HT1080 (cell line): ENCODE measurements at places on chromosomes 2 and 18. TPM values are rescaled to one million over a fixed set of nuclear protein-coding genes. Genes with fewer than 3 reads are reported as not detected.
A peak's percentile ranks its signal among the peaks of the same experiment; 100 is the strongest.

TM4SF20 gene
- not detected in 2 replicates for total RNA-seq

PSD4 gene
- 41.6 and 44.5 TPM in 2 replicates for total RNA-seq

DTYMK gene
- 142 and 151 TPM in 2 replicates for total RNA-seq

FKBP1B gene
- 0.56 and 0.63 TPM in 2 replicates for total RNA-seq

PNO1 gene
- total RNA-seq, result 33.9 and 35.3 TPM in 2 replicates

- DNase-seq, result no peak
These were observed 404.3 kb upstream of the VWC2L start for GRCh38 chr2:214006601-214007000.

DNA sequence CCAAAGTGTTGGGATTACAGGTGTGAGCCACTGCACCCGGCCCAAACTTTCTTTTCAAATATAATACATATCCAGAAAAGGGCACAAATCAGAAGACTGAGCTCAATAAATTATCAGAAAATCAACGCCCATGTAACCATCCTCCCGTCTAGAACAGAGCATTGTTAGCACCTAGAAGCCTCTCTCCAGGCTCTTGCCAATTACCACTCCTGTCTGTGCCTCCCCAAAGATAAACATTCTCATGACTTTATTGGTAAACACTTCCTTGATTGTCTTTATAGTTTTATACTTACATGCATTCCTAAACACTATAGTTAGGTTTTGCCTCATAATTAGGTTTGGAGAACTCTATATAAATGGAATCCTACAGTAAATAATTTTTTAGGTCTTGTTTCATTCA is 58.5 kb upstream of the SP5 start:
- no peak for DNase-seq

DNA sequence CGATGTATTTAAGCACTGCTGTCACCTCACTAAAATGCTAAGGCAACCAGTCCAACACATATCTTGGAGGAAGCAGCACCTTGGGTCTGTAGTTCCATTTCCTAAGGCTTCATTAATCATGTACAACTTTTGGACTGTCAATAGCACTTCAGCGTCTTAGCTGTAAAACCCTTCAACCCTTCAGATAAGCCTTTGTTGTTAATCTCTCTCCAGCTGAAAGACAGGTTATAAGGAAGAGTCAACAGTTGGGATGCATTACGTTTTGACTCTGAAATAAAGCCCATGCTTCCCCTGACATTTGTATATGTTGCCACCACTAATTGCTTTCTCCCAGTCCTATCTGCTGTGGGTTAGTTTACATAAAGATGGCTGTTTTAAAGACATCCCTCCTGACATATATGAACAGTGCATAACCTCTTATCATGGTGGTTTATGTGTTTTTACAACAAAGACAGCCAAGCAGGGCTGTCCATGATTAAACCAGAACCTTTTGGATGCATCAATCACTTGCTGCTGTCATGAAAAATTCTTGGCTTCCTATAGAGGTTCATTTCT is 81.5 kb downstream of the EPHA4 start:
- DNase-seq, result no peak

DNA sequence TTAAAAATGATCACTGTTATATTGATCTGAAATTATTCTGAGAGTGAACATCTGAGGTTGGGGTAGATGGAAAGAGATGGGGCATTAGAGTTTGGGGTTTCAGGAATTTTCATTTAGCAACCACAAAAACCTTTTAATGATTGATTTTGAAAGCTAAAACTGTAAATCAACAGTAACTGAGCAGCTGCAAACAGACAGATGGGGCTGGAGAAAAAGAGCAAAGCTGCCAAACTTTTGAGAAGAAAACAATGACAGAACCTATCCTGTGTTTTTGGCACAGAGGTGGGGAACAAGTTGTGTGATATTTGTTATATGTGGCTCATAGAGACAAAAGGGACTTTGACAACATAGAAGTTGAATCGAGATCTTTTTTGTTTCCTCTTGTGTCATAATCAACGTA is 415.8 kb upstream of the DSEL start:
- no peak for DNase-seq

DNA sequence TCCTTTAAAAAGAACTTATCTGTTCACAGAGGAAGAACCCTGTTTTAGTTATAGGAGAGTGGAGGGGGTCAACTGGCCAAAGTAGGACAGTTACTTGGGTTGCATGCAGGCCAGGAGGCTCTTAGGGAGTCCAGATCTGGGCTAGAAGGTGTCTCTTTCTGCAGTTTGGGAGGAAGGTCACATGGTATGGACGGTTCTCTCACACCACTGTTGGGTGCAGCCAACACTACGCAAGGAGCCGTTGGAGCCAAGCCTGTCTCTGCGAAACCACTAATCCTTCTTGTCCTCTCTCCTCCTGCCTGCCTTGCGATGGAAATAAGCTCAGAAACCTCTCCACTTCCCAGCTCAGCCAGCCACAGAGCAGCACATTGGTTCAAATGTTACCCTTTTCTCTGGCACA is 105.9 kb upstream of the TGFA start:
- DNase-seq, result no peak

- no peak for DNase-seq
These were observed 1.0 kb upstream of the TCF4 start for GRCh38 chr18:55588870-55589595.

DNA sequence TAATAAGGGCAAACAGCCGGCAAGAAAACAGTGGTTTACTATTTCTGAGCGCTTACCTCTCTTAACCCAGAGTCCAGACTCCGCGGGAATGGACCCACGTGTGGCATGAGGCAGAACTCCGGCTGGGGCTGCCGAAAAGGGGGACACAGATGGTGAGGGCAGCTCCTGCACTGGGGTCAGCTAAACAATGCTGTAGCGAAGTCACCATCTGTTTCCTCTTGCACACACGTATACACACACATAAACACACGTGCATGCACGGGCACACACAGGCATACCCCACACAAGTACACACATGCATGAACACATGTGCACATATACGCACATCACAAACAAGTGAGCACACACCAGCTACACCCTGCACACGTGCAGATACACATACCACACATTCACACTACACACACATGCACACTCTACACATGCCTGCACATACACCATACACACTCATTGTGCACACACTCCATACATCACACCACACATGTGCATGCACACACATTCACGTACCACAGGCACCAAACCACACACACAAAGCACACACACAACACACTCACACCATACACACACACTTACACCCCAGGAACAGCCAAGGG is 105.9 kb upstream of the ID2 start:
- DNase-seq, result no peak

DNA sequence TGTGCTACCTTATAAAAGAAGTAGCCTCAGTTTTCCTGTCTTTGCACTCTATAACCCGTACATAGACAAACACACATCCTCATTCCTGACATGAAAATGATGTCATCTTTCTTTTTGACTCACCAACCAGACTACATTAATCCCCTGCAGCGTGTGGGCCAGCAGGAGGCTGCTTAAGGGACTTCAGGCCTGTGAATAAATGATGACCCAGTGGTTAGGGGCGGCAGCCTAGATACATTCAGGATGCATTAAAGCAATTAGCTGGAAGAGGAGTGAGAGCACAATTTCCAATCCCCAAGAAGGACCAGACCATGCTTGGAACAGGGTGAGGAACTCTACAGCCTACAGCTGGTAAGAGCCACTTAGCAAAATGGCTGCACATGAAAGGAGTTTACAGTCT is 57.3 kb upstream of the KLF7 start:
- DNase-seq, result peak; percentile 87

- DNase-seq, result no peak
These were observed 54.2 kb upstream of the ID2 start for GRCh38 chr2:8627692-8628085.

- no peak for DNase-seq
These were observed 48.4 kb upstream of the ATG16L1 start for GRCh38 chr2:233203060-233203459.

GRCh38 chr2:140117386-140117785 is 1337.2 kb upstream of the NXPH2 start:
- no peak for DNase-seq

- DNase-seq, result peak; percentile 93
These were observed 48.9 kb downstream of the CHST9 start for GRCh38 chr18:27136208-27136535.

DNA sequence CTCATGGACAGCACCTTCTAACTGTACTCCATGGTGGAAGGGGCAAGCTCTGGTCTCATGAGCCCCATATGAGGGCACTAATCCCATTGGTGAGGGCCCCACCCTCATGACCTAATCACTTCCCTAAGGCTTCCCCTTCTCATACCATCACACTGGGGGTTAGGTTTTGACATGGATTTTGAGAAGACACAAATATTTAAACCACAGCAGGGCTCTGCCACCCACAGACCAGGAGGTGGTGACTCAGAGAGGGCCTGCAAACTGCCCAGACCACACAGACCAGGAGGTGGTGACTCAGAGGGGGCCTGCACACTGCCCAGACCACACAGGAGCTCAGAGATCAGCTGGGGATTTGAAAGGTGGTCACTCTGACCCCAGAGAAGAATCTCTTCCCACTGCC is 222.0 kb downstream of the KLHL29 start:
- peak; percentile 91 for DNase-seq
